CD4-positive, alpha-beta T cell treated with Interleukin-6 at 100 ng/mL for 8 hours (primary cell): ENCODE measurements at places on chromosomes 5 and 9.

DNA sequence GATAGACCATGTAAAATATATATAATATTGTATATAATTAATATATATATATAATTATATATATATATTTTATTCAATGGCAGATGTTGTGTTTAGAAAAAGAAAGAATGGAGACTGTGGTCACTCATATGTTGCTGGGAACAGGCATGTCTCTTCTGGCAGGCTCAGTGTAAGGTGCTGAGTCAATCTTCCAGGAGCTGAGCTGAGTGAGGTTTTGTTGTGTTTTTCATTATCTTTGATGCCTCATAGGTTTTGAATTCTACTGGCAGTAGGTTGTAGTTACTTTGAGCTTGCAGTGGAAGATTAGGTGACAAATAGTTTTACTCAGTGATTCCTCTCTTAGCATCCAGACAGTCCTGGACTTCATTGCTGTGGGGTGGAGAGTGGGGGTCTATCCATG lies 561.3 kb downstream of the IRX1 start:
- DNase-seq = no peak

DNA sequence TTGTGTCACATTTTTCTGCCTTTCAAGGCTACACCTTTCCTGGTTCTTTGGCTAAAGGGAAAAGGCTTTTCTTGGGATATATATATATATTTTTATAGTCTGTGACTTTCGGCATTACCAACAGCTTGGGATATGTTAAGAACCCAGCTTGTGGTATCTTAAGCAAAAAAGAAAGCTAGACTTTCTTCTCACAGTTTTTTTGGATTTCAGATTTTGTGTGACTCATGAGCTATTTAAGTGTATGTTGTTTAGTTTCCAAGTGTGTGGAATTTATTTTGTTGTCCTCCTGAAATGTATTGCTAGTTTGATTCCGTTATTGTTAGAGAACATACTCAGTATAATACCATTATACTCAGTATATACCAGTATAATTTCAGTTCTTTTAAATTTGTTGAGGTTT lies 64.8 kb downstream of the ERCC6L2 start:
- DNase-seq = no peak

DNA sequence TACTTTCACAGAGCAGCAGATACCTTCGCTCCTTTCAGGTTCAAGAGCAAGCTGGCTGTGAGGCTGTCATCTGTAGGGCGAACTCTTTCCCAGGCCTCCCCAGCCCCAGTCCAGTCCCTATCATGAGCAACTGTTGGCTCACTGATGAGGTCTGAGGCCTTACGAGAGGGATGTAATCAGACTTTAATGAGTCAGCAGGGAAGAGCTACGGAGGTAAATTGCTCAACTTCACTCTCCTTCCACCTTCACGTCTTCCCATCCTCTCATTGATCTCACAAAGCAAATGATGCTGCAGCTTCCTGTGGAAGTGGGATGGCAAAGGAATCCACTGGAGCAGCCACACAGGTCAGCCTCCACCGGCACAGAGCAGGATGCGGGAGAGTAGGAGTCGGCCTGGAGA lies 130.7 kb upstream of the TBCA start:
- DNase-seq = no peak

DNA sequence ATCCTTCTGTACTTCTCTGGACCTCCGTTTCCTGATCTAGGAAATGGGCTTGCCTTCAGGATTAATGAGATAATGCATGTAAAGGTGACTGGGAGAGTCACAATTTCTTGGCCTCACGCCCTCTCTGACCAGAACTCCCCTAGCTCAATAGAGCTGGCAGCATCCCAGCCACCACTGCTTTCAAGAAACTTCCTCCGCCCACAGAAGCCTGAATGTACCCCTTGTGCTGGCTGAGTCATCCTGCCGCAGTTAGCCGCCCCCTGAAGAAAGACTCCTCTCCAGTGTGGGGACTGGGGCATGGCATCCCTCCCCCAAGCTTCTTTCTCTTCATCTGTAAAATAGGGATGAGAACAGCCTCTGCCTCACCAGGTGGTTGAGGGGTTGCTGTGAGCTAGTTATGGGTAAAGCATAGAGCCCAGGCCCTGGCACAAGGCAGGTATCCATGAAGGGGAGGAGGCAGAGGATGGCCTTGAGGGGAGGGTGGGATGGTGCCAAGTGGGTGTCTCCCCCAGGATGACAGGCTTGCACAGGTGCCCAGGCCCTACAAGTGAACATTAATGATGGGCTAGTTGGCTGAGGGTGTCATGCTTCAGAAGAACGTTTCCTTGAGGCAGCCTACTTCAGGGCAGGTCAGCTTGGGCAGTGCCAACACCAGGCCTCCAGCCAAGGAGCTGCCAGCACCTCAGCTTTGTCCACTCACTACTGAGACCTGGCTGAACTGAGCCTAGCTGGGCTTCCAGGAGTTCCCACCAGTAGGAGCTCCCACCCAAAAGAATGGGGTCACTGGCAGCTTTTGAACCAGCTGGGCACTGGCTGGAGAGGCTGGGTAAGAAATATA lies 3.4 kb downstream of the PDLIM4 start:
- DNase-seq = no peak

DNA sequence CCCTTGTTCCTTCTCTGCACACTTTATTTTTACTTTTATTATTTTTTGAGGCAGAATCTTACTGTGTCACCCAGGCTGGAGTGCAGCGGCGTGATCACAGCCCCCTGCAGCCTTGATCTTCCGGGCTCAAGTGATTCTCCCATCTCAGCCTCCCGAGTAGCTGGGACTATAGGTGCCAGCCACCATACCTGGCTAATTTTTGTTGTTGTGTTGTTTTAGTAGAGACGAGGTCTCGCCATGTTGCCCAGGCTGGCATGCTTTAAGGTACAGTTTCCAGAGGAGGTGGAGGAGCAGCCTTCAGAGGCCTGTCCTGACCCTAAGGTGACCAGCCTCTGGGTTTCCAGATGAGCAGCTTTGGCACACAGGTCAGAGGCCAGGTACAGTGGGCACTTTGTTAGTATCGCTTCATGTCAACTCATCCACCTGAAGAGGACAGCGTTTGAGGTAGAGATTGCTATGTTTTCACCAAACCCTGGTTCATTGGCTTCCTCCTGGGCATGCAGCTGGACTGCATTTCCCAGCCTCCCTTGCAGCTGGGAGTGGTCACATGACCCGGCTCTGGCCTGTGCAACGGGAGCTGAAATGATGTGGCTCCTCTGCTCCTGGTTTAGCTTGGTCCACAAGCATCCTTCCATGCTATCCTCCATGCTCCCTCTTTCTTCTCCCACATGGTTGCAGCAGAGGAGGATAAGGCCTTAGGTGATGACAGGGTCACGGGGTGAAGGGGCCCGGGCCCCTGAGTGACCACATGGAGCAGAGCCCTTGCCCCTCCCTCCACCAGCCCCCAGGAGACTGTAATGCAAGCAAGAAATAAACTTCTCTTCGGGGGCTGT lies 139.3 kb upstream of the IER5L start:
- no peak for DNase-seq

- no peak for DNase-seq
Measured at GRCh38 chr5:93590493-93590892, 7.5 kb downstream of the NR2F1 start.

- DNase-seq = no peak
Measured at GRCh38 chr9:105711867-105712266, 17.5 kb downstream of the TMEM38B start.

GRCh38 chr9:112074250-112075008 lies 100.7 kb downstream of the SUSD1 start:
- DNase-seq = peak; percentile 73

- DNase-seq = no peak
Measured at GRCh38 chr9:120532891-120533290, 47.1 kb downstream of the CDK5RAP2 start.

GRCh38 chr9:136137321-136138265 lies 18.9 kb upstream of the TMEM250 start:
- no peak for DNase-seq

GRCh38 chr9:70924380-70924779 lies 197.0 kb downstream of the TRPM3 start:
- no peak for DNase-seq

DNA sequence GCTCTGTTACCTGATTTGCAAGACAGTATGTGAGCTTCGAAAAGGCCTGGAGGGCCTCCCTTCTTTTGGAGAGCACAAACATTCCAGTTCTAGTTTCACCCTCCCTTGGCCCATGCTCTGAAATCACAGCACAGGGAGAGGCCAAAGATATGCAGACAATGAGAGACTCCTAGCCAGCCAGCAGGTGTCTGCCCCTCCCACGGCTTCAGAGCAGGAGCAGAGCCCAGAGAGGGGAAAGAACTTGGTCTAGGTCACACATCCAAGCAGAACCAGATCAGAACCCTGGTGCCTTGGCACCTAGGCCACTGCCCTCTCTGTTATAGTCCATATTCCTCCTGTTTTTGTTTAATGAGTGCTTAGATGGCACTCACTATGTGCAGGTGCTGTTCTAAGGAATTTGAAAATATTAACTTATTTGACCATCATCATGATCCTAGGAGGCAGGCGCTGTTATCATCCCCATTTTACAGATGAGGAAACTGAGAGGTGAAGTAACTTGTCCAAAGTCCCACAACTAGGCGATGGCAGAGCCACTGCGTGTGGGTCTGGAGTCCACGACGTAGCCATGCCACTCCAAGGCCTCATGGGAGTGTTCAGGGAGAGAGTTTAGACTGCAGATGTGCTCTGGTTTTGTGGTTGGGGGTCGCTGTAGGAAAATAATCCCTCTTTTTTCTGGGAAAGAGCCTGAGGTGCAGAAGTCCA lies 27.2 kb downstream of the TMOD1 start:
- no peak for DNase-seq

- no peak for DNase-seq
Measured at GRCh38 chr5:19855453-19855852, 132.5 kb downstream of the CDH18 start.

- no peak for DNase-seq
Measured at GRCh38 chr9:98673681-98674080, 35.1 kb downstream of the GABBR2 start.

GRCh38 chr9:37792122-37792521 lies 7.3 kb upstream of the EXOSC3 start:
- DNase-seq = no peak

GRCh38 chr5:144548936-144549335 lies 378.3 kb downstream of the KCTD16 start:
- no peak for DNase-seq

DNA sequence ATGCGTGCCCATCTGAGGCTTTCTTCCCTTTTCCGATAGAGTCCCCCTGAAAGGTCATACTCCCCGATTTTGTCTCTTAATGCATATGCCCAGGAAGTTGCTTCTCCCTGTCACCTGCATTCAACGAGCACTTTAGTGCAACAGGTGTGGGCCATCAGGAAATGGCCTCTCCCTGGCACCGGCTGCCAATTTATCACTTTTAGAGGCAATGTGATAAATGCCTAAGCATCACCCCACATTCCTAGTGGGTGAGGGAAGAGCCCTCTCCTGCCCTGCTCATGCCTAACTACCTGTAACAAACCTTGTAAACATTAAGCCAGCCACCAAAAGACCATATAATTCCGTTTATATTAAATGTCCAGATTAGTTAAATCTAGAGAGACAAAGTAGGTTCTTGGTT lies 1.1 kb upstream of the SNAPC3 start:
- DNase-seq = no peak

- no peak for DNase-seq
Measured at GRCh38 chr5:173394701-173395100, 66.5 kb upstream of the STC2 start.

- no peak for DNase-seq
Measured at GRCh38 chr9:994005-994404, 17.6 kb downstream of the DMRT3 start.

DNA sequence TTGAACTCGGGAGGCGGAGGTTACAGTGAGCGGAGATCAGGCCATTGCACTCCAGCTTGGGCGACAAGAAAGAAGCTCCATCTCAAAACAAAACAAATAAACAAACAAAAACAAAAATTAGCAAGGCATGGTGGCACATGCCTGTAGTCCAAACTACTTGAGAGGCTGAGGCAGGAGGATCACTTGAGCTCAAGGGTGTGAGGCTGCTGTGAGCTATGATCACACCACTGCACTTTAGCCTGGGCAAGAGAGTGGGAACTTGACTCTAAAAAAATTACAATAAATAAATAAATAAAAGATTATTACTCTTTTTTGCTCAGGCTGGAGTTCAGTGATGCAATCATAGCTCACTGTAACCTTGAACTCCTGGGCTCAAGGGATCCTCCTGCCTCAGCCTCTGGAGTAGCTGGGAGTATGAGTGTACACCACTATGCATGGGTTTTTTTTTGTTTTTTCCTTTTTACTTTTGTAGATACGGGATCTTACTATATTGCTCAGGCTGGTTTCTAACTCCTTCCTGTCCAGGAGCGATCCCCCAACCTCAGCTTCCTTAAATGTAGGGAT lies 9.0 kb upstream of the DCP2 start:
- DNase-seq = no peak

DNA sequence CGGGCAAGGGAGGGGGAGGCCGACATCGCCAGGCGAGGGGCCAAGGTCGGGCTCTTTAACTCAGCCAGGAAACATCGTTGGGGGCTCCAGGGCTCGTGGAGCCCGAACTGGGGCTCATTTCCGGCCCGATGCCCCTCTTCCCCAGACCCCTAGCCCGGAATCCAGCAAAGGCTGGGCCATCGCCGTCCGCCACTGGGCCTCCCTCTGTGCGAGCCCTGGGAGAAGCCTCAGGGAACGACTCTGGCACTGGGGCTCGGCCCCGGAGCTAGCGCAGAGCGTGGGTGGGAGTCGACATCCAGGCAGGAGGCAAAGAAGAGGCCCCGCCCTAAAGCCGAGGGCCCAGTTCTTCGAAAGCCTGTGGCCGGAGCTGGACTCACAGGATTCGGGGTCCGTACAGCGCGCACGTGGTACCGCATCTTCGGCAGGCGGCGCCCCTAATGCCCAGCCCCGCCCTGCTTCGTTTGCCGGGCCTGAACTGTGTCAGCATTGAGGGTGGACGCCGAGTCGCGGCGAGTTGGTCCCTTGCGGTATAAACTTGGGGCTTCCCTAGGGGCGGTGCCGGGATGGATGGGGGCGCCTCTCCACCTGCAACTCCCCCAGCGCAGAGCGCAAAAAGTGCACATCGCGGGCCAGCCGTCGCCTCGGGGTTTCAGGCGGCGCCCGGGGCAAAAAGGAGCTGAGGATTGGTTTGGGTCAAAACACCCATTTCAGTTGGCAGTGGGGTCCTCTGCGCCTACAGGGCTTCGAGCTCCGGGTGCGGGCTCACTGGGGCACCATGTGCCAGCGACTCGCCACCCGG lies 3.6 kb upstream of the PAX5 start:
- DNase-seq = no peak

DNA sequence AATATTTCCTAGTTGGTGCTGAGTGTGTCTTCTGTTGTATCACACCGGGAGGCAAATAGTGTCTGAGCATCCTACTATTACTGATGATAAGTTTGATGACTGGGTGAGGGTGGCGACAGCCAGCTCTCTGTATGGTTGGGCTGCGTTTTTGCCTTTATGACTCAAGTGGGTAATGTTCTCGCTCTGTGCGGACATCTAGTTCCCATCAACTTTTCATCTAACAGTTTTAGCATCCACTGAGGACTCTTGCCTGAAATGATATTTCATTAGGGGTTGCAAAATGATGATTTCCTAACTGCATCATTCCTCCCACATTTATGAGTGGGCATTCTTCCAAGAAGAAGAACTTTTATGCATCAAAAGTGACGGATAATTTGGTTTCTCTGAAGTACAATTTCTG lies 26.5 kb downstream of the HMCN2 start:
- no peak for DNase-seq

GRCh38 chr5:156913719-156914370 lies 49.2 kb downstream of the TIMD4 start:
- peak; percentile 70 for DNase-seq
